Endodermal cell (in vitro differentiated cells): ENCODE measurements at places on chromosomes 1 and 21. TPM values are rescaled to one million over a fixed set of nuclear protein-coding genes. Genes with fewer than 3 reads are reported as not detected.

Gene CCDC17
- 3.3 and 5.1 TPM in 2 replicates for total RNA-seq

Gene KCNT2
- 11.5 to 12.6 TPM (median 12.1 TPM) in 3 replicates for total RNA-seq

Gene AMY2A
- total RNA-seq, result not detected in 3 replicates

Gene RGS13
- total RNA-seq, result not detected in 3 replicates

Gene KCNJ10
- total RNA-seq, result 0.23 and 0.26 TPM in 2 replicates

DNA sequence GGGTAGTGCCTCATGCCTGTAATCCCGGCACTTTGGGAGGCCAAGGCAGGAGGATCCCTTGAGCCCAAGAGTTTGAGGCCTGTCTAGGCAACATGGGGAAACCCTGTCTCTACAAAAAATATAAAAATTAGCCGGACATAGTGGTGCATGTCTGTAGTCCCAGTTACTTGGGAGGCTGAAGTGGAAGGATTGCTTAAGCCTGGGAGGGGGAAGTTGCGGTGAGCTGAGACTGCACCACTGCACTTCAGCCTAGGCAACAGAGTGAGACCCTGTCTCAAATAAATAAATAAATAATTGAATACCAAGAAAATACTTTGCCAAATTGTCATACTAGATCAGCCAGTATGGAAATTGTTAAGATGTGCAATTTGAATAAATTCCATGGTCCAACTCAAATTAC lies 5.9 kb upstream of the RBBP5 start:
- H3K4me3 ChIP-seq, result no peak overlapping the region
- H3K27ac ChIP-seq, result no peak overlapping the region
- H3K4me1 ChIP-seq, result no peaks in the 10 kb centered on the region
- DNase-seq, result no peak

GRCh38 chr1:235075048-235075776 lies 53.4 kb downstream of the TOMM20 start:
- H3K27me3 ChIP-seq, result no peaks in the 10 kb centered on the region
- H3K36me3 ChIP-seq, result no peaks in the 10 kb centered on the region
- no peak for DNase-seq

DNA sequence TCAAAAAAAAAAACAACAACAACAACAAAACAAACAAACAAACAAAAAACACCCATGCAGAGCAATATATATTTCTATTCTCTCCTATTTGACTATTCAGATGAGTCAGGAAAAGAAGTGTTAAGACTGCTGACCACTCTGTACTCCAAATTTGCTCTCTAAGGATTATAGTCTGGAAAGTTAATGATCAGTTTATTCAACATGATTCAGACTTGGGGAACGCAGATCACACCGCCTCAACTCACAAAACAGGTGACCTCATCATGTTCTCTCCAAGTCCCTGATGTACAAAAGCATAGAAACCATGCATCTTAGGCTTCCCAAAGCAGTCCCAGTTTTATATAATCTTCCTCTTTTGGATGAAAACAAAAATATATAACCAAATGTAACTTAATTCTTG lies 51.9 kb upstream of the PRRC2C start:
- no peak for DNase-seq
- H3K36me3 ChIP-seq, result no peaks in the 10 kb centered on the region
- no peaks in the 10 kb centered on the region for H3K4me1 ChIP-seq
- no peak overlapping the region for H3K27ac ChIP-seq

- DNase-seq, result no peak
- no peak overlapping the region for H3K4me3 ChIP-seq
- H3K36me3 ChIP-seq, result no peaks in the 10 kb centered on the region
- no peak overlapping the region for H3K27ac ChIP-seq
Observed at GRCh38 chr1:196449460-196449859, 158.8 kb downstream of the KCNT2 start.

DNA sequence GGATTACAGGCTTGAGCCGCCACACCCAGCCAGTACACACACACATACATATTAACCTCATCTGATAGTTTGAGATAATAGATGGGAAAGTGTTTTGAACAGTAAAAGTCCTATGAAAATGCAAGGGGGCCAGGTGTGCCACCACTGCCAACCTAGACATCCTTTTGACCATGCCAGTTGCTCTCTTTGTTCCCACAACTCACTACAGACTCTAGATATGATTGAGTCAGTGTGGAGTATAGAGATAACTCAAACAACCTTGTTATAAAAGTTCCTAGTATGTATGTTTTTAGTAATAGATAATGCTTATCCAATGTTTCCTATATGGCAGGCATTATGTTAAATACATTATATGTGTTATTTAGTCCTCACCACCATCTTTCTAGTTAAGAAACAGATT lies 72.7 kb upstream of the JAK1 start:
- no peak for DNase-seq
- no peak overlapping the region for H3K27ac ChIP-seq
- H3K4me1 ChIP-seq, result no peaks in the 10 kb centered on the region
- no peaks in the 10 kb centered on the region for H3K36me3 ChIP-seq

DNA sequence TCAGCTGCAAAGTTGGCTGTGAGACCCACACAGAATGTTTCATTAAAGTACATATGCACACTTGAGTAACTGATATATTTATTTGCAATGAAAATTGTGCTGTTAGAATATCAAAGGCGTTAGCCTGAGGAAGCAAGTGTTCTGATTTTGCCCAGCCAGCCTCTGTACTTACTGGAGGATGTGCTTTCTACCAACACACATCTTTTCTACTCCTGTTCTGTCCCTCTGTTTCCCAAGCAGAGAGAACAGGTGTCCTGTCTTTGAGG lies 31.4 kb downstream of the ELAVL4 start:
- peaks cover 4% of the 10 kb centered on the region for H3K4me1 ChIP-seq
- H3K27ac ChIP-seq, result no peak overlapping the region
- H3K27me3 ChIP-seq, result no peaks in the 10 kb centered on the region
- no peak for DNase-seq
- H3K4me3 ChIP-seq, result no peak overlapping the region

DNA sequence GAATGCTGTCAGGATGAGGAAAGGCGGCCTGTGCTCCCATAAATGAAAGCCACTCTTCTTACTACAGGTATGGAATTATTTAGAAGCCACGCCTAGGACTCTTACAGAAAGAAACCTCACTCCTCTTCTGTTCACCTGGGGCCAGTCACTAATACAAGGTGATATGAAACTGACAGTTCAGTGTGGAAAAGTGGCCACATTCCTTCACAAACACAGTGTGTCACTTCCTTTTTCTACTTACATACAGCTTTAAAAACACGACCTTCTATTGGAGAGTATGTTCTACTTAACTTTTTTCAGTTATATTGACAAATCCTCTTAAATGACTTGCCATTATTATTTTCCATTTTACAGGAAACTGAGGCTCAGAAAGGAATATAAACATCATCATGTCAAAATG lies 163.1 kb downstream of the PCNX2 start:
- H3K4me1 ChIP-seq, result no peaks in the 10 kb centered on the region
- no peaks in the 10 kb centered on the region for H3K36me3 ChIP-seq
- H3K27ac ChIP-seq, result no peak overlapping the region
- no peak overlapping the region for H3K4me3 ChIP-seq
- no peak for DNase-seq

- peak overlapping the region; percentile 17 for H3K27ac ChIP-seq
- no peaks in the 10 kb centered on the region for H3K27me3 ChIP-seq
- peaks cover 10% of the 10 kb centered on the region for H3K36me3 ChIP-seq
- no peak overlapping the region for H3K4me3 ChIP-seq
Observed at GRCh38 chr1:42936309-42937078, 22.2 kb downstream of the SLC2A1 start.

- no peaks in the 10 kb centered on the region for H3K27me3 ChIP-seq
- H3K4me1 ChIP-seq, result no peaks in the 10 kb centered on the region
- H3K27ac ChIP-seq, result no peak overlapping the region
- no peak for DNase-seq
Observed at GRCh38 chr1:24410750-24411149, 2.8 kb downstream of the STPG1 start.

- H3K36me3 ChIP-seq, result peaks cover 48% of the 10 kb centered on the region
- no peak for DNase-seq
- H3K4me3 ChIP-seq, result no peak overlapping the region
- peaks cover 54% of the 10 kb centered on the region for H3K27me3 ChIP-seq
- no peak overlapping the region for H3K27ac ChIP-seq
Observed at GRCh38 chr1:204443871-204444581, 32.4 kb upstream of the PPP1R15B start.

- H3K36me3 ChIP-seq, result no peaks in the 10 kb centered on the region
- DNase-seq, result no peak
- no peaks in the 10 kb centered on the region for H3K4me1 ChIP-seq
- no peaks in the 10 kb centered on the region for H3K27me3 ChIP-seq
- H3K27ac ChIP-seq, result no peak overlapping the region
Observed at GRCh38 chr1:185244015-185244747, 72.9 kb downstream of the IVNS1ABP start.
